Renal cortex interstitium (tissue), 15 donors: ENCODE measurements at places on chromosomes 1 and 21.

GRCh38 chr1:120954736-120955135, 65.2 kb downstream of the PPIAL4A start:
- DNase-seq: no peak

DNA sequence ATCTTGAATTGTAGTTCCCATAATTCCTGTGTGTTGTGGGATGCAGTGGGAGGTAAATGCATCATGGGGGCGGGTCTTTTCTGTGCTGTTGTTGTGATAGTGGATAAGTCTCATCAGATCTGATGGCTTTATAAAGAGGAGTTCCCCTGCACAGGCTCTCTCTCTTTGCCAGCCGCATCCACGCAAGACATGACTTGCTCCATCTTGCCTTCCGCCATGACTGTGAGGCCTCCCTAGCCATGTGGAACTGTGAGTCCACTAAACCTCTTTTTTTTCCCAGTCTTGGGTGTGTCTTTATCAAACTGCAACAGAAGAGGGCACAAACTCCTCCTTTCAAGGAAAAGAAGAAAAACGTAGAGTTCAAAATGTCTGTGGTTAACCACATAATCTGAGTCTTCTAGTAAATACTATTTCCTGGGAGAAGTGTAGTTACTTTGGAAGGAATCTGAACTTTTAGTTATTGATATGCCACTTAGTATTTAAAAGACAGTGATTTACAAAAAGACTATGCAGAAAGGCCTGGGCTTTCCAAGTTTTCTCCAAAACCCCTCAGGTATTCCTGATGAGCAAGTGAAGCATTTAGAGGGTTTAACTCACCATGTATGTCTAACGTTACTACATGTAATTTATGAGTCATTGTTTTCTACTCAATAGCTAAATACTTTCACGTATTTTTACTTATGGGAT, 10.0 kb downstream of the ADAMTS1 start:
- no peak for DNase-seq

DNA sequence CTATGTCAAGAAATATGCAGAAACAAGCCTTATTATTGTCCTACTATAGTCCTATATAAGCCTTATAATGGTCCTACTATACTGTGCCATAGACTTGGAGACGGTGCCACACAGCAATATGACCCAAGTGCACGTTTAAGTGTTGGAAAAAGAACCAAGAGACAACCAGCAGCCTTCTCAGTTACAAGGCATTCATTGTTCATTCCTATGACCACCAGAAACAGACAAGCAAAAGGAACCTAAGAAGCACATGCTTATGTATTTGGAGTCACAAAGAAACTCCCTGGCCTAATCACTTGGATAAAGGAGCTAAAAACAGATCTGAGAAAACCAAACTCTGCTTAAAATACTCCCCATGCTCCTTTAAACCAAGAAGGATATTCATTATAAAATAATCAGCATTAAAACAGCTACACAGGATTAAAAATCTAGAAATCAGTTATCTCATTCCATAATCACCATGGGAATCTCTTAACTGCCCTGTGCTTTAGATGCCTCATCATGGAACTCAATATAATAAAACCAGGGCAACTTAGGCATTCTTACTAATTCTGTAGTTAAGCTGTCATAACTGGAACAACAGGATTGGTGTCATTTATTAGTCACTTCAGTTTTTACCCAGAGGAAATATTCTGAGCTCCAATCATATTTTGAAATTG, 7.0 kb downstream of the COLGALT2 start:
- no peak for DNase-seq

- no peak for DNase-seq
Measured at GRCh38 chr1:3504151-3504821, 49.8 kb downstream of the ARHGEF16 start.

DNA sequence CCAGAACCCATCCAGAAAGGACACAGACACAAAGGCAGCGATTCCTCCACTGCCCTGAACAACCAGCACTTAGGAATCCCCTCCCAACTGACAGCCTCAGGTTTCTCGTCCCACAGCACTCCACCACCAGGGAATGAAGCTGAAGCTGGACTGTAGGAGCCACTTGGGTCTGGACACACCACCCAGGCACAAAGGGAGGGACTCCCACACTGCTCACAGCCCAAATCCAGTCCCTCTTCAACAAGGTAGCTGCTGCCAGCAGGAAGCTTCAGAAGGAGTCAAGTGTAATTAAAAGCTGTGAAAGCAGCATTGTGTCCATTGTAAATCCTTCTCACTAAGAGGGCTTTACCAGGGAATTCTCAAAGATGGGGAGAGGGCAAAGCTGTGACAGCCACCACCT, 29.0 kb downstream of the LMX1A start:
- no peak for DNase-seq

DNA sequence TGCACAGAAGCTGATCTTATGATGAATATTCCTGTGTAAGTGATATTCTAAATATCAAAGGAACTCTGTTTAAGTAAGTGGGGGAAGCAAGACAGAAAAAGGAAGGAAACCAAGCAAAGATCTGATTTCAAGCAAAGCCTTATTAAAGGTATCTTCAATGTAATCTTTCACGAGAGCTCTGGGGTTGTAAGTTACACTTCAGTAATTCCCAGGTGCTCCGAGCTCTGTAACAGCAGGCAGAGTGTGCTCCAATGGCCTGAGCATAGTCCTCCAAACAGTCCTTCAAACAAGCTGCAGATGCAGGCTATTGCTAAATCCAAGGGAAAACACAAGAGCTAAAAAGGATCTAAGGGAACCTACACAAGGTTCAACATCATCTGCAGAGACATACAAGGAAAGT, 949.7 kb upstream of the TMPRSS15 start:
- DNase-seq: no peak
